ENCODE measurements at places on chromosomes 1 and 21.
A peak's percentile ranks its signal among the peaks of the same experiment; 100 is the strongest.

- DNase-seq: no peak
Measured at GRCh38 chr1:38135625-38136414, 89.2 kb upstream of the POU3F1 start.

DNA sequence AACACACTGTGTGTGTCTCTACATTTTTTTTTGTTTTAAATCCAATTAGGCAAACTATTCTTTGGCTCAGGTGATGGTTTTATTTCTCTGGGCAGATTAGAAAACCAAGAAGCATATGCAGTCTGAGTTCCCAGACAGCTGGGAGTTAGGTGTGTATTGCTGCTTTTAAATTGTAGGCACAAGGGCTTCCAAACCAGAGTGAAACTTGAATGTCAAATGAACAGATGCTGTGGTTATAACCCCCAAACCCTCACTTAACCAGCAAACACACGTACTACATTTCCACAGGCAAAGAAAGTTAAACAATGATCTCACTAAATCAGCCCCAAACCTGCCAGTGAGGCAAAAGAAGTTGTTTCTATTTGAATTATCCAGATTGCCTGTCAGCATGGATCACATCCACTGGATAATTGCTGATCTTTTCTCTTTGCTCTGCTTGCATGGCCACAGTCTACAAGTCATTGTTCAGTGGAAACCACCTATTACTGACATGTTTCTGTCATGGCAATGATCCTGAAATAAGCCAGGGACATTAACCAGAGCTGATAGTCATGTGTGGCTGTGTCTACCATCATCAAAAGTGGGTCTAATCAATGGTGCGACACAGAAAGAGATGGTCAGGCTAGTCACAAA lies 576.5 kb upstream of the PLXNA2 start:
- no peak for DNase-seq

GRCh38 chr1:12475530-12475934 lies 142.5 kb downstream of the DHRS3 start:
- no peak for DNase-seq

- DNase-seq: no peak
Measured at GRCh38 chr1:212124690-212125582, 89.4 kb downstream of the DTL start.

- DNase-seq: no peak
Measured at GRCh38 chr1:175043824-175044223, 20.6 kb upstream of the MRPS14 start.

DNA sequence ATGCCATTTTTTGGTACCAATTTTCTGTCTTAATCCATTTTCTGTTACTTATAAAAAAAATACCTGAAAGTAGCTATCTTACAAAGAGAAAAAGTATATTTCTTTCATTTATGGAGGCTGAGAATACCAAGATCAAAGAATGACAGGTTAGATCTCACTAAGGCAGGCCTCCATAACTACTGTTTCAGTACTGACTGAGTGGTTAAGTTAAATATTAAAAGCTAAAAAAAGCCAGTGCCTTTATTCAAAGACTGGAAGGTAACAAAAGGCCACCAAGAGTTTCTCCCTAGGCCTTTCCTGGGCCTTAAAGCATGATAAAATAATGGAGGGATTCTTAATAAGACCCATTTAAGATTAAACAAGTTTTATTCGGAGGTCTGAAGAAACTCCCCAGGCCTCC lies 687.7 kb upstream of the ADGRL4 start:
- no peak for DNase-seq

GRCh38 chr1:62398377-62398776 lies 38.5 kb upstream of the USP1 start:
- DNase-seq: peak; percentile 50

- DNase-seq: no peak
Measured at GRCh38 chr1:154416471-154417337, 11.6 kb downstream of the IL6R start.

GRCh38 chr1:46458846-46459245 lies 30.8 kb upstream of the DMBX1 start:
- no peak for DNase-seq

DNA sequence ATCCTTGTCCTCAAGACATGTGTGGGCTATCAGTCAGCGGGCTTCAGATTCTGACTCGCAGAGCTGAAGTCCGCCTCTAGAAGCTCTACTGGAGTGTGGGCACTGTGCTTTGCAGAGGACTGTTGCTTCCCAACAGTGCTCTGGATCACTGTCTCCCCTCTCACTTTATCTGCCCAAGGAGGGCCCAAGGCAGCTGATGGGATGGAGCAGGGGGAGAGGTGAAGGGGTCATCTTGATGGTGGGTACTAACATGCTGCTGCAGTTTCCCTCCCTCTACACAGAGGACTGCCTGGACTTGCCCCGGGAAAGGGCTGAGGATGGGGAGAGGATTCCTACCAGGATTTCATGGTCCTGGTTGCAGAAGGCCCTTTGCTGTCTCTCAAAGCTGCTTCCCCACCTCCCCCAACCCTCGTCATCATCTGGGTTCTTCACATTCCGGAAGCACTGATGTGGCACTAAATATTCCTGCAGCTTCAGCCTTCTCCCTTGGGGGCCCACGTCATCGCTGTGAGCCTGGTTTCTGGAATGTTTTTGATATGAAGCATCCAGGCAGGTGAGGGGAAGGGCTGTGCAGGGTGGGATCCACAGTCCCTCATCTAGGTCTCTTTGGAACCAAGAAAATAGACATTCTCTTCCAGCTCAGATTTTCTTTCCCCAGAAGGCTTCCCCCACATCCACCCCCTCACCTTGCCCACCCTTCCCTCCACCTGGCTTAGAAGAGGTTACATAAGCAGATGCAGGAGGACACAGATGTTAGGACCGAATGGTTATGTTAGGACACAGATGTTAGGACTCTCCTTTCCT lies 23.2 kb downstream of the NUAK2 start:
- peak; percentile 90 for DNase-seq

GRCh38 chr1:48793863-48794262 lies 17.2 kb upstream of the BEND5 start:
- no peak for DNase-seq

DNA sequence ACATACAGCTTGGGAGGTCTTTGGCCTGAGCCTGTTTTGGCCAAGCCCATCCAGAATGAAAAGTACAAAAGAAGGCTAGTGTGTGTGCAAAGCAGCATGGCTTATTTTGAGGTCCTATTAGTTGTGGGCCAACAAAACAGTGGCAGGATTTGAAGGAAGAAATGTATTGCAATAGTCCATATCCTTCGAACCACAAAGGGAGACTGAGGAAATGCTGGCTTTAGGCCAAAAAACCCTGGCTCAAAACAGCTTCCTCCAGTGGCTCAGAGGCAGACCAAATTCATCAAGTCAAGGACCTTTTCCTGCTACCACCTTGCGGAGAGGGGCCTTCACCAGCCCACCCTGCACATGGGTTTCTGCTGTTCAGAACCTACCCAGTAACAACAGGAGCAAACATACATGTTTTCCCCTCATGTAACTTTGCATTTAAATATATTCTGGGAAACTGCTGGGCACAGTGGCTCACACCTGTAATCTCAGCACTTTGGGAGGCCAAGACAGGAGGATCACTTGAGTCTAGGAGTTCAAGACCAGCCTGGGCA lies 43.3 kb downstream of the VPS26C start:
- DNase-seq: no peak

GRCh38 chr1:206029484-206029883 lies 5.8 kb upstream of the CTSE start:
- DNase-seq: no peak

- peak; percentile 83 for DNase-seq
Measured at GRCh38 chr1:245856944-245857531, 650.0 kb downstream of the SMYD3 start.

- DNase-seq: no peak
Measured at GRCh38 chr1:234536741-234537140, 57.8 kb upstream of the TARBP1 start.

DNA sequence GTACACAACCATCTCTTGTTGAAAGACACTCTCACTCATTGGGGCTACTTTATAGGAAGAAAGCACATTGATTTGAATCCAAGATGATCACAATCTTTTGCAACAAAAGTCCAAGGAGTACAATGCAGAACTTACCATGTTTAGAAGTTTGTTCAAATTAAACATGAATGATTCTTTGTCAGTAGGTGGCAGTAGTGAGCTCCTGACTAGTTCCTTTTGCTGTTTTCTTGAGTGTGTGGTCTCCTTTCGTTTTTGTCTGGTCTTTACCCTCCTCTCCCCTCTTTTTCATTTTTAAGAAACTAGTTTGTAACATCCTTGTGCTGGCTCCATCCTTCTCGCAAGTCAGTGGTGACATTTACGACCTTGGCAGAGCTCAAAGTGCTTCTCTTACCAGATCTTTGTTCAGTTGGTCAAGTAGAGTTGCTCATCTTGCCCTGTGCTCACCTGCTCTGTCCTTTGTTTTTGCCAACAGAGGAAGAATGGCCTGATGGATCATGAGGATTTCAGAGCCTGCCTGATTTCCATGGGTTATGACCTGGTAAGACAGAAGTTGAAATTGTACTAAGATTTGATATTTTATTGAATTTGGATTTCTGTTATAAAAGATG lies 35.7 kb upstream of the MTR start:
- peak; percentile 3 for DNase-seq

GRCh38 chr1:226952118-226952441 lies 12.0 kb downstream of the COQ8A start:
- DNase-seq: no peak

GRCh38 chr1:23475134-23475628 lies 8.8 kb downstream of the ASAP3 start:
- DNase-seq: peak; percentile 92

DNA sequence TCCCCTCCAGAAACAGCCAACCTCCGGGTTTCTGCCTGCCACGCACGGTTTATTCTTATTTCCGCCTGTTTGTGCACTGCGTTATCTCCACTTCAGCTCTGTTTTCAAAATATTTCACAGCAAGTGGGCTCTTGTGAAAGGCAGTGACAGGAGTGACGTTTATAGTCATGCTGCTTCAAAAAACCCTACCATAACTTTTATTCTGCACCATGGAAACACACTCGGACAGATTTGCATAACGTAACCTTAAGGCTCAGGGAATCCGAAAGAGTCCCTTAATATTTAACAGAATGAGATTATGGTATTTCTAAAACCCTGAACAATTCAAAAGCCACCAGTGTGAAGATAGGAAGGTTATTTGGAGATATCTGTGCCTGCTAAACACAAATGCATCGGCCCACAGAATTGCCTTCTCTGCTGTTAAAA lies 782 bp upstream of the SDE2 start:
- DNase-seq: no peak

- no peak for DNase-seq
Measured at GRCh38 chr1:12315146-12315545, 85.3 kb downstream of the VPS13D start.

GRCh38 chr1:48761411-48761810 lies 15.3 kb downstream of the BEND5 start:
- peak; percentile 1 for DNase-seq

GRCh38 chr1:113756461-113756860 lies 2.8 kb downstream of the PHTF1 start:
- DNase-seq: no peak

DNA sequence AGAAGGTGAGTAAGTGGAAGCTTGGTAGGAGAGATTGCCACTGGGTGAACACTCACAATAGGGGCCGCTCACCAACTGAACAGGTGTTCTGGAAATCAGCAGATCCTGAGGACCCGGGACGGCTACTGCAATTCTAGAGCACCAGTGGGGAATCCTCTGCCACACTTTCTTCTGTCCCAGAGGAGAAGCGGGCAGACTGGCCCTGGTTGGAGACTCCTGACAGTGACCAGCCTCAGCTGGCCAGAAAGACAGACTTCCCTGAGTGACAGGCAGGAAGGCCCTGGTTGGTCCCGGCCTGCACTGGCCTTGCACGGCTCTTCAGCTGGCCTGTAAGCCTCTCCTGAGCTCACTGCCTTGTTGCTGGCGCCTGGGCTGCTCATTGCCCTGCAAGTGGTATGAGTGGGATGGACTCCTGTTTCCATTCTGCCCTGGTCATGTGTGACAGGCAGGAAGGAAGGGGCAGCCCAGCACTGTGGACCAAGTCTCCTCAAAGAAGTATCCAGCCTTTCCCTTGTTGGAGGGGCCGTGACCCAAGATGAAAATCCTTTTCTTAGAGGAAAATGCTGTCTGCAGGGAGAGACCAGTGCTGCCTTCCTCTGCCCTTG lies 34.5 kb downstream of the MAN1C1 start:
- no peak for DNase-seq

DNA sequence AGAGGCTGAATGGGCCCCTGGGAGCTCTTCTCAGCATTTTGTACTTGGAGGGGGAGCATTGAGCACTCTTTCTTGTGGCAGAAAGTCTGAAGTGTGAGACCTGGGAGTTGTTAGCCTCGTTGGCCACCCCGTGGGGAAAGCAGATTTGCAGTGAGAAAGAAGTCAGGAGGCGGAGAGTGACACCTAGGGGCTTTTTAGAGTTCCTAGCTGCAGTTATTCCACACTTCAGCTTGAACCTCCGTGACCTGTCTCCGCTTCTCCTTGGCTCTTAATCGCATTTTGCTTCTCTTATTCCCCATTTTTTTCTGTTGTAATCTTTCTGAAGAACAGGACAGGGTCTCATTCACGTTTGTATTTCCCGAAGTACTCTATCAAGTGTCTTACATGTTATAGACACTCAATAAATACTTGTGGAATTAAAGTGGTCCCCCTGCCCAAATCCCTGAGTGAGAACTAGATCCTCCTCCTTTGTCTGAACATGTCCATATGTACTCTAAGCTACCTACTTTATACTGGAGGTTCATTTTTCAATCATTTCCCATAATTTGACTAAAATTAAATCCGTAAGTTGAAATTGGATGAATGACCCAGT lies 14.5 kb upstream of the C1orf141 start:
- DNase-seq: peak; percentile 61

- no peak for DNase-seq
Measured at GRCh38 chr1:206079135-206079534, 26.2 kb downstream of the RHEX start.

GRCh38 chr21:46425571-46425970 lies 33.1 kb upstream of the DIP2A start:
- DNase-seq: no peak

Measured in AG09309 (cell line).